ENCODE measurements at places on chromosomes 5 and 9.

DNA sequence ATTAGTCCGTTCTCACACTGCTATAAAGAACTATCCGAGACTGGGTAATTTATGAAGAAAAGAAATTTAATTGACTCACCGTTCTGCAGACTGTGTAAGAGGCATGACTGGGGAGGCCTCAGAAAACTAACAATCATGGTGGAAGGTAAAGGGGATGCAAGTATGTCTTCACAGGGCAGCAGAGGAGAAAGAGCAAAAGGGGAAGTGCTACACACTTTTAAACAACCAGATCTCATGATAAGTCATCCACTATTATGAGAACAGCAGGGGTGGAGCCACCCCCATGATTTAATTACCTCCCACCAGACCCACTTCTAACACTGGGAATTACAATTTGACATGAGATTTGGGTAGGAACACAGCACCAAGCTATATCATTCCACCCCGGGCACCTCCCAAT, 26.6 kb downstream of the FST start:
- DNase-seq = no peak

DNA sequence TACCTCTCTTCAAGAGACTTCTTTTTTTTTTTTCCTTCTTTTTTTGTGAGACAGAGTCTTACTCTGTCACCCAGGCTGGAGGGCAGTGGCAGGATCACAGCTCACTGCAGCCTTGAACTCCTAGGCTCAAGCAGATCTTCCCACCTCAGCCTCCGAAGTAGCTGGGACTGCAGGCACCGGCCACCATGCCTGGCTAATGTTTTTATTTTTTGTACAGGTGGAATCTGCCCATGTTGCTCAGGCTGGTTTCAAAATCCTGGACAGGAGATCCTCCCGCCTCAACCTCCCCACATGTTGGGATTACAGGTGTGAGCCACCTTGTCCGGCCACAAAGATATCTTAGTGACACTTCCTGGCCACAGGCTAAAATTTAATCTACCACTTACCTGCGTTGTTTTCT, 42.9 kb upstream of the F2RL1 start:
- no peak for DNase-seq

- DNase-seq = no peak
Measured at GRCh38 chr5:44675296-44675695, 133.5 kb upstream of the MRPS30 start.

DNA sequence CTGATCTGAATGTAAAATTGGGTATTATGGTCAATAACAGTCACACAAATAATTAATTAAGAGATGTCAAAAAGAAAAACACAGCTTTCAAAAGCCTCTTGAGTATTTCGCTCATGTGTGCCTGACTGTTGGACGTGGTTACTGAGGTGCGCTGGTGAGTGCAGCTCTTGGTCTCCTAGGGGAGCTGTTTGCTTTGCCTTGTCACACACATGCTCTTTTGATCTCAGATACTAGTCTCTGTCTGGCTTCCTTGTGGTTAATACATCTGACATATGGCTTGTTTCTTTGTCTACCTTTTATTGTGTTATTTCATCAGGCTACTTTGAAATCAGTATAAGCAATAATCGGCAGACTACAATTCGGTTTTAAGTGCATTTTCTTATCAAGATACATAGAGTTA, 51.5 kb downstream of the PCSK1 start:
- no peak for DNase-seq

DNA sequence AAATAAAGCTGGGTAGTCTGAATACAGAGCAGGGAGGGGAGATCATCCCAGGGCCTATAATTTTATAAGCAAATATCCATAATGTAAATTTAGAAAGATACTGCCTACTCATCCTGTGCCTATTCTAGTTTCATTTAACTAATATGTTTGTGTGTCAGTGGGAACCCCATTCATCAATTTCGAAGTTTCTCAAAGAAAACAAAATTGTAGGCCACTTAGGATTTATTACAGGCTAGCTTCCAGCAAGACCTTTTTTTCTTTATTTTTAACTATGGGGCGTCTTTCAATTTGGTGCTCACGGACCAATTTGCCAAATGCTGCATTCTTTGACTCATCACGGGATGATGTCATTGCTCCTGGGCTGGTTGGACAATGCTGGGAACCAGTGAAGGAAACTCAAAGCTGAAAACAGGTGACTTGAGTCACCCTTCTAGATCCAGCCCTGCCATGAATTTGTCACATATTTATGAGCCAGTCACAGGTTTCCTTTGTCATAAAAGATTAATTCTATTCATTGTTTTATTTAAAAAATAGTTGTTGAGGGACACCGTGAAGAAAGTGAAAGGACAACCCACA, 13.4 kb downstream of the PCSK5 start:
- DNase-seq = no peak

DNA sequence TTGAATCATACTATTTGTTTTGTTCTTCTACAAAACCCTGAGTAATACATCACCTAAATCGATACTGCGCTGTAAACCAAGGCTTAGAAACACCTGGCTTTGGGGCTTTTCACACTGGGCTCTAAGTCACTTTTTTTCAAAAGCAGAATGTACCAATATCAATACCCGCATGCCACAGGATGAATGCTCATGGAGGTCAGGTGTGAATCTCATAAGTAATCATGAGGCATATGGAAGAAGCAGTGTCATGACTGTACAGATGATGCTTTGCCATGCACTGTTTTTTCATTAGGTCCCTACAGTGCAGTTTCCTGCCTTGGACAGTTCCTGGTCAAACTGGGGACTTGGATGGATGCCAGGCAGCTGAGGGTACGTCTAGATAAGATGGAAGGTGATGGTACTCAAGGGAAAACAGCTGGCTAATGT, 49.0 kb upstream of the ATG10 start:
- no peak for DNase-seq

DNA sequence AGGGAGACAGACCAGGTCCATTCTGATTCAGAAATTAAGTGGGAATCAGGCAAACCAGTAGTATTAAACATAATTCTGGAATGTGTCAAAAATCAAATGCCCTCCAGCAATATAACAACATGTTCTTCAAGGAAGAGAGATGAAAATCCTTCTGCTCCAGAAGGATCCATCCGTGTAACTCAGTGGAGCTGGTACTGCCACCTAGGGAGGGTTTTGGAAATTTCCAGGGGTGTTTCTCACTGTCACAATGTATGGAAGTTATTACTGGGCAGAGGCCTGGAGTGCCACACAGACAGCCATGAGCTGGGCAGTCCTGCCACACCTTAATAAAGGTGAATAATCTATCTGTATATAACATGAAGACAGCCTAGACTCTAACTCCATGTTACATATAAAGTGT, 87.5 kb downstream of the TTLL11 start:
- peak; percentile 60 for DNase-seq

- DNase-seq = peak; percentile 78
Measured at GRCh38 chr9:88076286-88077070, 61.8 kb downstream of the SPATA31C2 start.

DNA sequence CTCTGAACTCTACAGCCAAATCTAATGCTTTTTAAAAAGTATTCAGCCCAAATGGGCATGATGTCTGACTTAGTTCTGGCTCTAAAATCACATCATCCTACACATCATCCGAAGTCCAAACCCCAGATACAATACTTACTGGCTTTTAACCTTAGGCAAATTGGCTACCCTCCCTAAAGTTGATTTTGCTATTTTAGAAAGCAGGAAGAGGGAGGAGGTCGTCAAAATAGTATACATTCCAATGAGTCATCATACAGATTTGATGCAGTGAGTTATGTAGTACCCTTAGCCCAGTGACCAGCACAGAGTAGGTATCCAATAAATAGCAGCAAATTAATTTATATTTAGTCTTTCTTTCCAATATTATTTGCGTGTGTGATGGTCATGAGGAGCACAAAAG, 582.0 kb upstream of the TUSC1 start:
- no peak for DNase-seq

DNA sequence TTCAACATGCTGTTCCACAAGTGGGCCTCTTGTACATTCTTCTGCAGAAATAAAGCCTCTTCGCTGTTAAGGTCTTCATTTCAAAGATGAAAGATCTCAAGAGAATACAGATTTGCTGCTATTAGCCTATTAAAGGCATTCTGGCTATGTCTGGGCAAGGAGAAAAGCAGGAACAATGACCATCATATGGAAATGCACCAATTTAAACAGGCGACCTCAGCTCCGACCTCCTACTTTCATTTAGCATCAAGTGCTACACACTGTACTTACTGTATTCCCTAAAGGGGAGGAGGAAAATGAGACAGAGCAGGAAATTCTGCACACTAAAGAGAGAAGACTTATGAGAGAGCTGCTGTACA, 64.8 kb downstream of the HABP4 start:
- DNase-seq = no peak

DNA sequence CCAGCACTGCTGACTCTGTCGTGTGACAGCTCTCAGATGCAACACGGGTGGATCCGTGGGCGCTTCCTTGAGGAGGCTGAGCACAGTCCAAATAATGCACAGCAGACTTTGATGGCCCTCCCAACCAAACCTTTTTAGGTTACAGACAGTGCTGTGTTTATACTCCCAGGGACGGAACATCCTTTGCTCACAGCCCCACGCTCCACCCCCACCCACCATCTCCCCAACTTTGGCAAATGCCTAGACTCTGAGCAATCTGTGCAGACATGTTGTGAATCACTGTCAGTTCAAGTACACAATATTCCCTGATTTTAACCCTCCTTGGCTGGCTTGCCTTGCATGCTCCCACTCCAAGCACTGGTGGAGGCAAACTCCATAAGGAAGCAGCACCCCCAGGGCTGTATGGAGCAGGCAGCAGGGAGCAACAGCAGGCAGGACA, 324.6 kb downstream of the MLLT3 start:
- no peak for DNase-seq

- DNase-seq = no peak
Measured at GRCh38 chr5:2888520-2889060, 137.1 kb upstream of the IRX2 start.

- no peak for DNase-seq
Measured at GRCh38 chr5:56384186-56384585, 151.1 kb upstream of the ANKRD55 start.
